Large intestine (tissue), 12 donors: ENCODE measurements at places on chromosomes 1 and 21.

DNA sequence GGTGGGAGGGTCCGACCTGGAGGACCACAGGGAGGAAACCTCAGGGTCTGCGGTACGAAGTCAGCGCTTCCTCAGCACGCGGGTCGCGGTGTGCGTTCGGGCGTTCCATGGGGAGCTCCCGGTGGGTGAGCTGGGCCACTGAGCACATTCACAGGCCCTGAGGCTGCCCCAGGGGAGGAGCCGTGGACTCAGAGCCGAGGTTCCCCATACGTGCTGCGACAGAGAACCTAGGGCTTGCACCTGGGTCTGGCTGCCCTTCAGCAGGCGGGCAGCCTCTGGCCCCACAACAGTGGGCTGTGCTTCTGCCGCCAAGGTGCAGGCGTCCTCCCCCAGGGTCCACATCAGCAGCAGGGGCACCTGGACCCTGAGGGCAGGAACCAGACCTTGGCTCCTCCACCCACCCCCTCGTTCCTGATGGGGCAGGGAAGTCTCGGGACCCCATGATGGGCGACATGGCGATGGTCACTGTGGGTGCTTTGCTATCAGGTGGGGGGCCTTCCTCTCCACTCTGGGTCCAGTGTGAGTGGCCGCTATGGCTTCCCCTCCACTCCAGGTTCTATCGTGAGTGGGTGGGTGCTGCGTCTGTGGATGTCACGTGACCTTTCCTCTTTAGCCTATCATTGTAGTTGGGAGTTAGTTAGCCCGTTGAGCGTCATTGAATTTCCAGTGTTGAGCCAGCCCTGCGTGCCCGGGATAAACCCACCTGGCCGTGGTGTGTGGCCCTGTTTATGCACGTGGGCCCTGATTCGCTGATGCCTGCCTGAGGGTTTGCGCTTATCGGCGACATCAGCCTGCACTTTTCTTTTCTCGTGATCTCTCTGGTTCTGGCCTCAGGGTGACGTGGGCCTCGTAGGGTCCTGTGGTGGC is 27.9 kb downstream of the FTCD start:
- no peak overlapping the region for H3K27ac ChIP-seq
- H3K4me3 ChIP-seq, result no peak overlapping the region
- no peaks in the 10 kb centered on the region for H3K27me3 ChIP-seq

DNA sequence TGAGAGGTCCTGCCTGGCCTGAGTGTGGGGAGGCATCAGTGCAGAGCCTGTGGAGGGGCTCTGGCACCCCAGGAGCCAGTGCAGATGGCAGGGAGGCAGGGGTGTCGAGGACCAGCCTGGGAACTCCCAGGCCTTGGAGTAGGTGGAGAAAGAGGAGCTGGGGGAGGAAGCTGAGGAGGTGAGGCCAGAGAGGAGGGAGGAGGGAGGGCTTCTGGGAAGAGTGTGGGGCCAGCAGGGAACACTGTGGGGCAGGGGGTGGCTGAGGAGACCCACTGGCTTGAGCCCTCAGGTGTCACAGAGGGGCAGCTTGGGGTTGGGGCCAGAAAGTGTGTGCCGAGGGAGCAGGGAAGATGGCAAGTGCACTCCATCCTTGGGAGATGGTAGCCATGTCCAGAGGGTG is 3.8 kb downstream of the COQ8A start:
- H3K27ac ChIP-seq, result no peak overlapping the region
- no peak overlapping the region for H3K4me3 ChIP-seq
- H3K27me3 ChIP-seq, result no peaks in the 10 kb centered on the region
- no peaks in the 10 kb centered on the region for H3K36me3 ChIP-seq
- no peak for DNase-seq
- peaks cover 31% of the 10 kb centered on the region for H3K4me1 ChIP-seq

GRCh38 chr1:81310250-81310649 is 490.5 kb upstream of the ADGRL2 start:
- H3K27me3 ChIP-seq, result no peaks in the 10 kb centered on the region
- H3K27ac ChIP-seq, result no peak overlapping the region
- no peak for DNase-seq
- no peaks in the 10 kb centered on the region for H3K4me1 ChIP-seq

- no peak for DNase-seq
- no peak overlapping the region for H3K27ac ChIP-seq
- no peaks in the 10 kb centered on the region for H3K36me3 ChIP-seq
- no peak overlapping the region for H3K4me3 ChIP-seq
These were observed 27.3 kb upstream of the TMEM61 start for GRCh38 chr1:54952950-54953718.
